Dermis blood vessel endothelial cell (primary cell): ENCODE measurements at places on chromosomes 13 and 19. TPM values are rescaled to one million over a fixed set of nuclear protein-coding genes. Genes with fewer than 3 reads are reported as not detected.

DNA sequence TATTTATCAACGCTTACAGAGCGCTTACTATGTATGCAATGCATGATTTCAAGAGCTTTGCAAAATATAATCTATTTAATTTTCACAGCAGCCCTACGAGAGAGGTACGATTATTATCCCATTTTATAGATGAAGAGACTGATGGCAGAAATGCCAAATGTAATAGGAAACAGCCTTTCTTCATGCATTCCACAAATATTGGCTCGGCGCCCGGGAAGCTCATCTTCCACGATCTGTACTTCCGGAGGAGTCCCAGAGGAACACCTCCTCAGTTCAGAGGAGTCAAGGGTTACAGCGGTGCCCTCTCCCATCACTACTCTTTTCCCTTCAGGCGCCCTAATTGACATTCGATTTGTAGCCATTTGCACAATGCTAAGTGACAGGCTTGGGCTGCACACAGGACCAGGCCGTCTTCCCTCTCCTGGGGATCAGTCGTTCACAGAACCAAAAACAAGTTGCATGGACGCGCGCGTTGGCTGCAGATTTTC is 1.1 kb upstream of the ARHGAP35 start:
- DNase-seq = no peak

- no peak for DNase-seq
Measured at GRCh38 chr19:55644842-55645511, 1.5 kb downstream of the ZNF581 start.

- no peak for DNase-seq
Measured at GRCh38 chr19:39017026-39017425, 15.3 kb downstream of the FBXO27 start.

GRCh38 chr13:107348471-107348870 is 780.5 kb upstream of the ARGLU1 start:
- DNase-seq = no peak

The FXYD7 gene
- not detected in 2 replicates for total RNA-seq

The AP1M2 gene
- total RNA-seq = 0.17 TPM in 1 of 2 replicates, not detected in the other
